Umbilical cord (tissue), 2 donors: ENCODE measurements at places on chromosomes 12 and 14. TPM values are rescaled to one million over a fixed set of nuclear protein-coding genes. Genes with fewer than 3 reads are reported as not detected.

Gene DAO
- total RNA-seq, result not detected

Gene DDX11
- total RNA-seq, result 20.0 TPM

Gene FAIM2
- total RNA-seq, result 10.4 TPM

Gene ADCY6
- 20.0 TPM for total RNA-seq

Gene RNFT2
- 0.48 TPM for total RNA-seq

Gene RILPL2
- 5.3 TPM for total RNA-seq

Gene ANKRD13A
- total RNA-seq, result 58.3 TPM

Gene CACNA2D4
- 0.72 TPM for total RNA-seq

Gene RTL1
- 3.6 TPM for total RNA-seq

Gene ABCC9
- 37.1 TPM for total RNA-seq

Gene CPNE6
- total RNA-seq, result 2.4 TPM

Gene TSFM
- 7.0 TPM for total RNA-seq

DNA sequence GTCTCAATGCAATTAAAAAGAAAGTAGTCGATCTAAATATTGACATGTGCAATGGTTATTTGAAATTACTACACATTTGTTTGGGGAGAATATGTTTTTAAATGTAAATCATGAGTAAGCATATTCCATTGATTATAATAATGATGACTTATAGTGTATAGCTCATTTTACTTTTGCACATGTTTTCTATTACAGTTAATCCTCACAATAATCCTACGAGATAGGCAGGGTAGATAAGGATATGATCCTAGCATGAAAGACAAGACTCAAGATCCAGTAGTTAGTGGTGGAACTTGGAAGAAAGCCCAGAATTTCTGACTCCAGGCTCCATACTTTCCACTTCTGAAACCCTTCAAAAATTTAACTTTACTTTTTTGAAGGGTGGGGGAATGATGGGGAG, 94.0 kb downstream of the NAV3 start:
- DNase-seq, result peak; percentile 89

GRCh38 chr14:22303589-22304195, 285.3 kb downstream of the DAD1 start:
- DNase-seq, result no peak

GRCh38 chr12:125683748-125684381, 618.6 kb downstream of the AACS start:
- DNase-seq, result no peak

GRCh38 chr14:24146453-24146977, at the start of gene PSME2:
TSS of gene PSME2 (minus strand) at chr14:24146610. CDS start at chr14:24146581, 29 bp downstream.
- peak; percentile 96 for DNase-seq

DNA sequence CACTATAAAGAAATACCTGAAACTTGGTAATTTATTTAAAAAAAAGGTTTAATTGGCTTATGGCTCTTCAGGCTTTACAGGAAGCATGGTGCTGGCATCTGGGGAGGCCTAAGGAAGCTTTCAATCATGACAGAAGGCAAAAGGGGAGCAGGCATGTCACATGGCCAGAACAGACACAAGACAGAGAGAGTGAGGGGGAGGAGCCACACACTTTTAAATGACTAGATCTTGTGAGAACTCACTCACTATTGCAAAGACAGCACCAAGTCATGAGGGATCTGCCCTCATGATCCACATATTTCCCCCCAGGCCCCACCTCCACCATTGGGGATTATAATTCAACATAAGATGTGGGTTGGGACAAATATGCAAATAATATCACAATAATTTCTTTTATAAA, 355.6 kb downstream of the DAD1 start:
- no peak for DNase-seq

GRCh38 chr14:63178912-63179311, 25.3 kb upstream of the RHOJ start:
- DNase-seq, result no peak

DNA sequence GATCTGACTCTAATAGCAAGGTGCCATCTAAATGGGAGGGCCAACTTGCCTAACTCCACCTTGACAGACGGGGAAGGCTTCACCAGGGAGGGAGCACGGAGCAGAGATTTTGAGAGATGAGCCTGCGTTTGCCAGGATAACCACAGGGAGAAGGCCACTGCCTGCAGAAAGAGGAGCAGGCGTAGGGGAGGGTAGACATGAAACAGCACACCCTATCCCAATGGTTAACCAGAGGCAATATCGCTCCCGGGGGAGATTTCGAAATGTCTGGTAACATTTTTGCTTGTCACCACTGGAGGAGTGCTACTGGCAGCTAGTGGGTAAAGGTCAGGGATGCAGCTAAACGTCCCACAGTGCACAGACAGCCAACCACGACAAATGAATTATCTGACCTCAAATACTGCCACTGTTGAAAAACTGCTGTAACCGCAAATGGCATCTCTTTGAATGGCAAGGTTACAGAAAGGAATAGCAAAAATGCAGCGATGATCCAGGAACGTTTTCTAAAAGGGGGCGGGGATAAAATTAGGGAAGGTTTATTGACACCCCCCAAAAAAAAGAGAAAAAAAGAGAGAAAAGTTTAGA, 126.0 kb upstream of the ATF7IP start:
- peak; percentile 61 for DNase-seq

DNA sequence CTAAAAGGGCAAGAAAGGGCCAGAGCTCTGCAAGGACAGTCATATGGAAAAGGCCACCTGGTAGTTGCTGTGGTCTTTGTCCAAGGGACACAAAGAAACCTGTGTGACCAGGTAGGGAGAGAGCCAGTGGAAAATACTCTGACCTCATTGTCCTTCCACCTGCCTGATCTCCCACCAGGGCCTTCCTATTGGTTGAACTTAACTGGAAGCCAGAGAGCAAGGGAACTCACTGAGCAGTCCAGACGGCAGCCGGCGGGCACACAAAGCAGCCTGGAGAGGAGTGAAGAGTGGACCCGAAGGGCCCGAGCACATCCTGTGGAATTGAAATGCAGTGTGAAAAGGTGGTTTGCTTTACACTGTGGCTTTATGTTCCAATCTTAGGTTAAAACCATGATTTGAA, 120.7 kb downstream of the SLC25A21 start:
- DNase-seq, result no peak

- no peak for DNase-seq
Observed at GRCh38 chr12:64669270-64669842, 59.1 kb downstream of the RASSF3 start.

GRCh38 chr14:61444215-61444768, 122.9 kb downstream of the PRKCH start:
- DNase-seq, result no peak

GRCh38 chr12:614411-614970, 48.8 kb downstream of the NINJ2 start:
- DNase-seq, result no peak

DNA sequence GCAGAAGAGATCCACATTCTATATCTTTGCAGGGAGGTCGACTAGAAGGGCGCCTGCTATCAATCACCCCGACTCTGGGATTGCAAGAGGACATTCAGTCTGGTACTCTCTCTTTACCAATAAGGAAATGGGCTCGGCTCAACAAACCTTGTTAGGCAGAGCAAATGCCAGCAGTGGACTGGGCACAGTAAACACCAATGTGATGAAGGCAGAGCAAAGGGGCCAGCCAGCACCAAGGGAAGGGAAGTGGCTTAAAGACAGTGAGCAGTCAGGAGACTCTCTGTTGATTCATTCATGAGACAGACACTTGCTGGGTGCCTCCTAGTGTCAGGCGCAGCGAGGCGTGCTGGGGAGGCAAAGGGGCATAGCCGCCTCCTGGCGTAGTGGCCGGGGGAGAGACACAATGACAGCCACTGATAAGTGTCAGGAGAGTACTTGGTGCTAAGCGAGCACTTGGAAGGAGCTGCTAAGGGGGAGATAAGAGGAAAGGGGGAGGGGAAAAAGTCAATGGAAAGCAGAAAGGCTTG, 34.1 kb downstream of the TMCC3 start:
- DNase-seq, result no peak

DNA sequence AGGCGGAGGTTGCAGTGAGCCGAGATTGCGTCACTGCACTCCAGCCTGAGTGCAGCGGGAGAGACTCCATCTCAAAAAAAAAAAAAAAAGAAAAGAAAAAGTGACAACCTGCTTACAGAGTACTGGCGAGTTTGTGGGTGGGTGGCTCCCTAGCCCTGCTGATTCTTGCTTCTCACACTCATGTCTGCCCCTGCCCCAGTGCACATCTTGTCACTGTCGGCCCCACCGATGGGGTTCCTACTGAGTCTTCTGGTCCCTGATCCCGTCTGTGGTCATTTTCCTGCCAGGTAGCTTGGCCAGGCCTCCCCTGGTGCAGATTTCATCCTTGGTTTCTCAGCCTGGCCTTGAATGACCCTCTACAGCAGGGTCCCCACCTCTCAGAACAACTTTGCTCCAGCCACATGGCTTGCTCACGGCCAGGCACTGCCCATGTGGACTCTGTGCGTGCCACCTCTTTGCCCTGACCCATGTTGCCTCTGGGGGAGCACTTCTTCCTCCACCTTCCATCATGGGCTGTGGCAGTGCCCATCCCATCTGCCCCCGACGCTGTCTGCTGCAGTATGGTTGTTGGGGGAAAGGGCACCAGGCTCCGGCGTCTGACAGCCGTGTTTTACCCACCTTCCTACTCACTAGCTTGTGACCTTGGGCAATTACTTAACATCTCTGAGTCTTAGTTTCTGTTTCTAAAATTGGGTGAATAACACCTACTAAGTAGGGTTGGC, 2.1 kb upstream of the PTPN6 start:
- no peak for DNase-seq

GRCh38 chr12:2366711-2367110, 313.9 kb downstream of the CACNA1C start:
- no peak for DNase-seq

- no peak for DNase-seq
Observed at GRCh38 chr12:21764065-21764464, 10.4 kb downstream of the KCNJ8 start.

DNA sequence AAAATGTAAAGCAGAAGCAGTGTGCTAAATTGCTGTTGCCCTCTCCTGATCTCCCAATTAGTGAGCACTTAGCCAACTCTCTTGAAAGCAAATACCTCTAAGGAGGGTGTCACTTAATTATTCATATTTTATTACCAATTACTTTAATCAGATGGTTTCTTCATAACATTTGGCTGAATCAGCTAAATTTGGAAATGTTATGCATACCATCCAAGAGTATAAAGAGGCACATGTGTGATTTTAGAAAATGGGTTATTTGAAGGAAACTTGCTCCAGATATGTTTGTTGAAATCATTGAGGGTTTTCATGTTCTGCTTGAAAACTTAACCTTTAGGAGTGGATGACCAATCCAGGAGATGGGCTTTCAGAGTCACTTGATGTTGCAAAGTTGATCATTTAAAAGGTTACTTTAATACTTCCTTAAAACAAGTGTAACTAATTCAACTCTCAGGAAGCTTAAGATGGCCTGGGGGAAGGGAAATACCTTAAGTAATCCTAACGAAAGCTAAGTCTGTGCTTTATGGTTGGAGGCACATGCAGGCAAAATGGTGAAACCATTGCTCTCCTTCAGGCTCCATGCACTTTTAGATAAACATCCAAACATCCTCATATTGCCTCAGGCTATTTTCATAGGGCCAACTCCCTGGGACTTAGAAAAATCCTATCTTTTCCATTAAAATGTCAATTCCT, 434.5 kb downstream of the MDGA2 start:
- no peak for DNase-seq

DNA sequence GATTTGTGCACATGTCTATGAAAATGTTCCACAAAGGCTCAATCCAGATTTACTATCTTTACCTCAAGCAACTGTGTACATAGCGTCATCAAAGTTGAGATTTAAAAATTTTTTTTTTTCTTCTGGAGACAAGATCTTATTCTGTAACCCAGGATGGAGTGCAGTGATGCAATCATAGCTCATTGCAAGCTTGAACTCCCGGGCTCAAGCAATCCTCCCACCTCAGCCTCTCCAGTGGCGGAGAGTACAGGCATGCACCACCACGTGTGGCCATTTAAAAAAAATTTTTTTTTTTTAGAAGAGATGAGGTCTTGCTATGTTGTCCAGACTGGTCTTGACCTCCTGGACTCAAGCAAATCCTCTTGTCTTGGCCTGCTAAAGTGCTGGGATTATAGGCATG, 2.3 kb downstream of the COCH start:
- no peak for DNase-seq

DNA sequence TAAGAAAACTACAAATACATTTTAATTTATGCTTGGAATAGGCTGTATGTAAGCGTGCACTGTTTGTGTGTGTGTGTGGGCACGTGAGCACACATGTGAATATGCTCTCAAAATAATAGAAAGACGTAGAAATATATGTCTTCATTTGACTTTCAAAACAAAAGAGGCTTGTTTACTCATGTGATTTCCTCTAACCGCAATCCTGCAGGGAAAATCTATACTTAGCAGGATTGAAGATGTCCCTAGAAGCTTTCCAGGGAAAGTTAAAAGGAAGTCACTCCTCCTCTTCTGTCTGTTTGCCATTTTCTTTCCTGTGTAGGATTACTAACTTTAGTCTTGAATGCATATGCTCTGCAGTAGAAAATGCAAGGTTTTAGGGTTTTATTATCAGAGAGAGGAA, 404.7 kb downstream of the MDGA2 start:
- DNase-seq, result no peak

GRCh38 chr14:64409126-64409920, 21.2 kb downstream of the MTHFD1 start:
- no peak for DNase-seq

GRCh38 chr14:103657471-103657870, 28.5 kb downstream of the KLC1 start:
- DNase-seq, result no peak

GRCh38 chr14:57051633-57052032, 217.1 kb downstream of the EXOC5 start:
- no peak for DNase-seq

GRCh38 chr14:78245238-78245637, 75.1 kb downstream of the NRXN3 start:
- DNase-seq, result no peak

DNA sequence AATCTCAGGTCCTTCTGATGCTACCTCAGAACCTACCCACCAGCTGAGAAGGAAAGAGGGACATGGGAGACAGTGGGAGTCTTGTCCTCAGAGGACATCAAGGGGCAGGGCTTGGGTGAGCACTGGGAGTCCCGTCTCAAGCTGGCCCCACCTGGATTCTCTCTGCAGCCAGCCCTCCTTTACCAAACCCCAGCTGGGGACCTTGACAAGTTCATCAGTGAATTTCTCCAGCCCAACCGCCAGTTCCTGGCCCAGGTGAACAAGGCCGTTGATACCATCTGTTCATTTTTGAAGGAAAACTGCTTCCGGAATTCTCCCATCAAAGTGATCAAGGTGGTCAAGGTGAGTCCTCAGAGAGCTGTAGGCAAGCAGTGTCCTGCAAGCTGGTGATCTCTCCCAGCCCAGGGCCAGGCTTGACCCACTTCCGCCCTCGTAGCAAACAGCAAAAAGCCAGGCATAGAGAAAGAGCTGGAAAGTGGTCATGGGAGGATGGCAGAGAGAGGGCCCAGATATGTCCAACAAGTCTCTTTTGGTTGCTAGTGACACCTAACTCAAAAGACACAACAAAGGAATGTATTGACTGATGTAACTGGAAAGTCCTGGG, 14.2 kb upstream of the OAS2 start:
- no peak for DNase-seq

- no peak for DNase-seq
Observed at GRCh38 chr14:80754696-80755095, 186.8 kb downstream of the CEP128 start.

DNA sequence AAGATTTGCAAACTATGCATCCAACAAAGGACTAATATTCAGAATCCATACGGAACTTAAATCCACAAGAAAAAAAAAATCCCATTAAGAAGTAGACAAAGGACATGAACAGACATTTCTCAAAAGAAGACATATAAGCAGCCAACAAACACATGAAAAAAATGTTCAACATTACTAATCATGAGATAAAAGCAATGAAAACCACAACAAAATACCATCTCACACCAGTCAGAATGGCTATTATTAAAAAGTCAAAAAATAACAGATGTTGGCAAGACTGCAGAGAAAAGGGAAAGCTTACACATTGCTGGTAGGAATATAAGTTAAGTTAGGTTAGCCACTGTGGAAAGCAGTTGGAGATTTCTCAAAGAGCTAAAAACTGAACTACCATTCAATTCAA, 16.2 kb downstream of the CDK17 start:
- no peak for DNase-seq
